ENCODE measurements at places on chromosomes 13 and 19.

DNA sequence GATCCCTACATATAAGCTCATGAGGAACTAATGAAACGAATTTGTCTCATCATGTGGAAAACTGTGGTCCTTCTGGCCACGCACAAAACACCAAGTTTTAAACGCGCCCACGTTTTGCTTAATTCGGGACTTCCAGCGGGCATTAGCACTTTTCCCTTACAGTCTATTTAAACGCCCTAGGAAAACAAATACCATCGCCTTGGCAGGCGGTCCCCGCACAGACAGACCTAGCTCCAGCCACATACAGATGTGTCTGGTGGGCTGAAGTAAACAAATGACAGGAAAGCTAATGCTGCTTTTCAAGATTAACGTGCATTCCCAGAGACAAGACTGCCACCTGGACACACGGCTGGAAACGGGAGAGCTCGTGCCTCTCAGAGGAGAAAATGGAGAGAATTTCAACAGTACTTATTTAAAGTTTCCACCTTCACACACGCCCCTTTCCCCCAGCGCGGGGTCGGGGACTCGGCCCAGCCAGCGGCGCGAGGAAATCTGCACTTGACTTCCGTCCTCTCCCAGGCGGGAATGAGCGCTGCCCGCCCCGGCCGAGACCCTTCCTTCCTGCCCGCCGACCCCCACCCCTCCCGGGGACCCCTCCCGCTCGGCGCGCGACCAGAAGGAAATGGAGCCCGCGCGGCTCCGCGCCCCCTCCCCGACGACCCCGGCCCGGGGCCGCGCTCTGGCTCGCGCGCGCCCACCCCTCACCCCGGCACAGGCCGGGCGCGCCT, 931 bp downstream of the USP12 start:
- peak; percentile 48 for DNase-seq

DNA sequence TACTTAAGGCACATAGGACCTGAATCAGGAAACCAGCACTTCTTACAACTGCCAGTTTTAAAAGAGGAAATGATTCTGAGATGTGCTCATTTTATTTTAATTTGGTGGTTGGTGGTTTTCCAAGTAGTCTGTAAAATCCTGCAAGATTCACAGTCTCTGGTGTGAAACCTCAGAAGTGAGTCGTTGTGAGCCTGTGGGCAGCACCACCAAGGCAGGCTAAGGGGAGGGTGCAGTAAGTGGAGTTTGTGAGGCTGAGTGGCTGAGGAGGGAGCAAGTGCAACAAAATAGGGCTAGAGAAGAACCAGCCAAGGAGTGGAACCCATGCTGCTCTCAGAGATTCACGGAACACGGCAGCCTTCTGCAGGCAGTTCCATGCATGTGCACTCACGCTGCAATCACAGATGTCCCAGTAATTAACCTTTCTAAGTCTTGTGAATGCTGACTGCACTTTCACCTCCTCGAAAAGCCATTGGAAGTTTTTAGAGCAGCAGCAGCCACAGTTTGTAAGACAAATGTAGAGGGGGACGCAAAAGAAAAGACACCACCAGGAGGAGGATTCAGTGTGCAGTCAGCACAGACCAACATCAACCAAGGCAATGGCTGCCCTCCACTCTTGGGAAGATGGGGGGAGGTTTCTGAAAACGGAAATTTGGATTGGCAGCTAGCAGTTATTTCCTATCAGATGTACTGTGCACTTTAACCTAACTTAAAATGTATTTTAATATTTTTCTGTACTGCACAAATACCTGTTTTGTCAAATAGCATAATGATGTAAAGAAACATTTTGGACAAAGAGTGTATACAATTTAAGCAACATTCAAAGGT, 44.9 kb downstream of the ESD start:
- DNase-seq: peak; percentile 52

GRCh38 chr13:109569958-109570711, 216.2 kb downstream of the IRS2 start:
- DNase-seq: peak; percentile 24

- no peak for DNase-seq
Measured at GRCh38 chr19:31350693-31351055, 1.4 kb upstream of the TSHZ3 start.

DNA sequence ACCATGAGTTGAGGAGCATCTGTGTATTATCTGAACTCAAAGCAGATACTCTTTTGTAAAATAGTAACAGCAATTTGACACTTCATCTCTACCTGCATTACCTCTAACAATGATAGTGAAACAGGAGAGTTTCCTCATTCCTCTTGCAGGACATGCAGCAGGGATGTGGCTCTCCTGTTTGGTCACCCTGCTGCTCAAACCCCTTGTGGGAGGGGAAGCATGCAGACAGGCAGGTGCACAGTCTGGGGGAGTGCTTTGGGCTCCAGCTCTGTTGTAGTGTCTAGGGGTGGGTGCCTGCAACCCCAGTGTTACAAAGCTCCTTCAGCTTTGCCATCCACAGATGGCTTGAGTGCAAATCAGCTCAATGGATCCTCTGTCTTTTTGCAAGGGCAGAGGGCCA, 827.6 kb downstream of the DACH1 start:
- DNase-seq: no peak

- DNase-seq: no peak
Measured at GRCh38 chr13:97352815-97353214, 81.2 kb upstream of the RAP2A start.

Data from stimulated activated naive CD8-positive, alpha-beta T cell treated with anti-CD3 and anti-CD28 coated beads, Interleukin-15, amount 100 ng/mL, for 72 hours (primary cell).